ENCODE measurements at places on chromosomes 16 and 17.

- DNase-seq: no peak
Observed at GRCh38 chr17:35713069-35713728, 18.2 kb upstream of the RASL10B start.

DNA sequence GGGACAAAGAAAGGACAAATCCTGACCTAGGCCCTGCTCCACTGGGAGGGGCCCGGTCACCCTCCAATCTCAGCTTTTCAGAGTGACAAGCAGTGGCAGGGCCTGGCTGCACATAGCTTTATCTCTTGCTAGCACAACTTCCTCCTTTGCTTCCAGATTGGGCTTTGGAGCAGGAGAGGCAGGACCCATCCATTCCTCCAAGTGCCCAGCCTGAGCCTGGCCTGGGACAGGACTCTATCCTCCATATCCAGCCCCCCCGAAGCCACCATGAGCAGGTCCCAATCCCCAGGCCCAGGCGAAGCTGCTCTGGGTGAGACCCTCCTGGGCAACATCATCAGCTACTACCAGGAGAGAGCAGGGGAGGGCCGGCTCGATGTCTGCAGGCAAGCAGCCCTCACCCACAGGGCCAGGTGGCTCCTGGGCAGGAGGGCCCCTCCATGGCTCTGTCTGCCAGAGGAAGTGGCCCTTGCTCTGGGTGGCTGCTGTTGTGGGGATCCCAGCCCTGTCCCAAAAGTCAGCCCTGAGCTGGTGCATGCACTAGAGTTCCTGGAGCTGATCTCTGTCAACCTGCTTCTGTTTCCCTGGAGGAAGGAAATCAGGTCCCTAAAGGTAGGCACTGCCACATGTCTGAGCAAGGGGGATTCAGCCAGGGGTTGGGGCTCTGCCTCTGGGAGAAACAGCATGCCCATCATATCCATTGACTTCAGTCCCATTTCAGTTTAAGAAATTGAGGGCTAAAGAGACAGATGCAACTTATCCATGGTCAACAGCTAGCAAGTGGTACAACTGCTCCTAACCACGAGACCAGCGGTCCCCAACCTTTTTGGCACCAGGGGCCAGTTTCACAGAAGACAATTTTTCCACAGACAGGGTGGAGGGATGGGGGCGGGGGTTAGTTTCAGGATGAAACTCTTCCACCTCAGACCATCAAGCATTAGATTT is 58.9 kb downstream of the TK2 start:
- no peak for DNase-seq

GRCh38 chr16:84459941-84460405 is 44.5 kb downstream of the MEAK7 start:
- peak; percentile 100 for DNase-seq

GRCh38 chr17:79098282-79098867 is 23.8 kb downstream of the ENGASE start:
- no peak for DNase-seq

GRCh38 chr16:68368301-68368888 is 57.6 kb downstream of the PRMT7 start:
- no peak for DNase-seq

DNA sequence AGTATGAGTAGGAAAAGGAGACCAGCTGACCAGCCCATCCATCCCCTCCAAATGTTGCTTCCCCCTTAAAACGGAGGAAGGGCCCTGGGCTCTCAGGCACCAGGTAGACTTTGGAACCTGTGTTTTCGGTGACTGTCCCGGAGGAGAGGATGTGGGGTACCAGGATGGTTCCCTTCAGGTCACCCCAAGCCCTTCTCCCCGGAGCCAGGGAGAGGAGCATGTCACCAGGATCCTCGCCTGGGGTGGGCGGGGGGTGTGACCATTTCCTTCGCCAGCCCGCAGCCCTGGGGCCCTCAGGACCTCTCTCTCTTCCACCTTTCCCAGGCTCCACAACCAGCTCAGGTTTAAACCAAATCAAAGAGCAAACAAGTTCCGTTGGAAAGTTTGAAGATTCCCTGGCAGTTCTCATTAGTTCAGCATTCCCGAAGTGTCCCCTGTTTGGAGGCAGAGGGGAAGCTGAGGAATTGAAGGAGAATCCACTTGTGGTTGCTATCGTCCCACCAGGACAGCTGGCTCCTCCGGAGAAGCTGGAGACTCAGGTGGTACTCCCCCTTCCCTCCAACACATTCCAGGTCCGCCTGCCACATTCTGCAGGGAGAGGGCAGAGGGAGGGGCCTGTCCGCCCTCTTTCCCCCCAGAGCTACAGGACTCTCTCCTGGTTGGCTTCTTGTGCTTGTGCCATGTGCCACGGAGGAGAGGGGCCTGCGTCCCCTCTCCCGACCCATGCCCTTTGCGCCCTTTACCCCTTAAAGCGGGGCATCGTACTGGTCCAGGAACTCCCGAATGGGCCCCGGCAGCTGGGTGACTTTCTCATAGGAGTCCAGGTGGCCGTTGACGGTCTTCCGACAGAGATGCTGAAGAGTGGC is 2.0 kb downstream of the SOCS3 start:
- DNase-seq: no peak

- DNase-seq: peak; percentile 90
Observed at GRCh38 chr16:49701789-49702494, 154.0 kb downstream of the ZNF423 start.

DNA sequence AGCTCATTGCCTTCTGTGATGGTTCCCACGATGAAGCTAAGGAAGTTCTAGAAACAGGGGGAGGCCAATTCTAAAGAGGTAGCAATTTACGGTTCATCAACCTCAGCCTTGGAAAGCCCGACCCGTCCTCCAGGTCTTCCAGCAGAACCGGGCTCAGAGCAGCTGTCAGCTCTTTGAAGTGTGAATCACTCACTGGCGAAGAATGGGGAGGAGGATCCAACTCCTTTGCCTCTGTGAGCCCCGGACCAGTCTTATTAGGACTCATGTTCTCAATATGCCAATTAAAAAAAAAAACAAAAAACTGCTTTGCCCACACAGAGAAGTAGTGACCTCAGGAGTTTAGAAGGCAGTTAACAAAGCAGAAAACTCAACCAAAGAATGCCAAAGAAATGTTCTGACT is 31.4 kb downstream of the STX8 start:
- DNase-seq: no peak

DNA sequence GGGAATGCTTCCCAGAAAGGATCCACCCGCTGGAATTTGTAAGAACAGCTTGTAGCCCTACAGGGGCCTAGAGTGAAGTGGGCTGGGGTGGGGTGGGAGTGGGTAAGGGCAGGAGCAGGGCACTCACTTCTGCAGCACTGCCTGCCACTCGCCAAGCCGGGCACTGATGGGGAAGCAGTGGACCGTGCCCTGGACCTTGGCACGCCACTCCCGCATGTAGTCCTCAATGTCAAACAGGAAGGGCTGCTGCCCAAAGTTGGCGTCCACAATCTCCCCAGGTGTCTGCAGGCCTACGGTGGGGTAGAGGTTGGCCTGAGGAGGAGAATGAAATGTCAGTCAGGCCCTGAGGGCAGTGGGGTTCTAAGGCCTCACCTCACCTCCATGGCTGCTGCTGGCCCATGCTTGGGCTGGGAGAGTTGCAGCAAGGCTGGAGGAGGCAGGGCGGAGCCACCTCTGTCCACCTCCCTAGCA is 15.7 kb upstream of the GFOD2 start:
- no peak for DNase-seq

All from NCI-H524 treated with DMSO at 0.1 percent for 48 hours (cell line).